ENCODE measurements at places on chromosomes 16 and 17.

DNA sequence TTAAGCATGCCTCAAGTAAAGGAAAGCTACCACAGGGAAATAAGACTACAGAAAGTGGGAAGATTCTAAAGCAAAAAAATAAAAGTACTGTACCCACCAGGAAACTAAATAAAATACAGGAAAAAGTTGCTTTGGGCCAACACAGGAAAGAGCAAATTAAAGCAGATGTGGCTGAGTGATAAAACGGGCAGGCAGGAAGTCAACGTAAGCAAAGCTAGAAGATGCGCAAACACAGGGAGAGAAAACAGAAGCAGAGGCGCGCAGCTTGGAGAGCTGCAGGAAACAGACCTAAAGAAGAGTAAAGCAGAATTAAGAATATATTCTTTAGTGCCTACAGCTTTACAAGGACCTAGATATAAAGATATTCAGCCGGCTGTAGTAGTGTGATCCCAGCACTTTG lies 21.7 kb downstream of the USP36 start:
- no peak for DNase-seq

DNA sequence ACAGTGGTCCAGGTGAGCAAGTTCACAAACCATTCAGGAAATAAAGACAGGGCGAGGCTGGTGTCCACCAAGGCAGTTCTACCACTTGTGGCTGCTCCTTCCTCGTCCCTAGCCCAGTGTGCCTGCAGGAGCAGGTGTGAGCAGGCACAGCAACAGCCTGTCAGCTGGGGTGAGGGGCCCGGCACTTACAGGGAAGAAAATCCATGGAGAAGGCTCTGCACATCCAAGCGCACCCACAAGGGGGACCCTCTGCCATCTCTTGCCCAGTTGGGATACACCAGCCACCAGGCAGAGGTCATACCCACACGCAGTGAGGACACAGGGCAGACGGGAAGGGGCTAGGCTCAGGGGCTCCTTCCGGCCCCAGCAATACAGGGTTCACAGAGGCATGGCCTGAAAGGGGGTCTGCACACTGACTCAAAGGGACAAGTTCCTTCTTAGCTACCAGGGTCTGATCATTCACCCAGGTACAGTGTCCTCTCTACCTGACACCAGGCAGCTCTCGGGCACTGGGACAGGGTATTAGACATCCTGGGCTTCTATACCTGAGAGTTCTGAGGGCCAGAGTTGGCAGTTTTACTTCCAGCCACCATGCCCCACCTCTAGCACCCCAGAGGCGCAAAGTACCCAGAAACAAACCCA lies 27.0 kb downstream of the CDIP1 start:
- peak; percentile 23 for DNase-seq

DNA sequence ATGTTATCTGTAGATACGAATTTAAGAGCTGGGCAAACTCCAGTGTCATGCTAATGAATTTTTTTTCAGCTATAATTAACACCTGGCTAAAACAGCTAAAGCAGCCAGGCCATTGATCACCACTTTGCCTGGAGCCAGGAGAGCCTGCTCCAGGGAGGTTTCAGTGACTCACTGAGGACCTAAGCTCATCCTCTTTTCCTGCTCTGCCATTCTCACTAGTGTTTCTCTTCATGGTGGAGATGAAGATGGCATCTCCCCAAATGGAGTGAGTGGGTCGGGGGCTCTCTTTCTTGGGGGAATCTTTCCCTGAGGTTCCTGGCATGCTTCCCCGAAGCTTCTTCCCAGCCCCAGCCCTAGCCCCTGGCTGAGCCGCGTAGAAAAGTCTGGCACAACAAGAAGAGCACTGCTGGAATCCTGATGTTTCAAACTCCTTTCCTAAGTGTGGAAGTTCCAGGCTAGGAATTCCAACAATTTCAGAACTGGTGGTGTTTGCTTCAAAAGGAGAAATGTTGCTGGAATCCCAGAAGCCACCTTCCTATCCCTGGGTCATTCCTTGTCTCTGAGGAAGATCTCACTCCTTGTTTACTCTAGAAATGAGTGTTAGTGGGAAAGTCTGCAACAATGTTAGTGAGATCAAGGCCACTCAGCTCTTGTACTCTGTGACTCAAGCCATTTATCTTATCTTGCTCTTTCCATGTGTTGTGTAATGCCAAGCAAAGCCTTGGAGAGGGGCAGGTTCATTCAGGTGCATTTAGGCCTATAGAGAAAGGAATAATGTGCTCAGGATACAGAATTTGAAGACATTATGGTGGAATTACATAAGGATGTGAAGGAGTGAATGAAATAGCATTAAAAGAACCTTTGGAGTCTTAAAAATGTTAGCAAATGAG lies 26.0 kb upstream of the B4GALNT2 start:
- DNase-seq, result no peak

GRCh38 chr17:8105957-8106398 lies 12.3 kb downstream of the ALOXE3 start:
- DNase-seq, result no peak

- no peak for DNase-seq
Observed at GRCh38 chr17:63601439-63602371, 1.0 kb downstream of the TACO1 start.

GRCh38 chr17:4786106-4786511 lies at the start of gene VMO1:
Gene VMO1, minus strand, starts transcription at chr17:4786364. Its CDS starts 12 bp downstream, at chr17:4786352.
- DNase-seq, result no peak

DNA sequence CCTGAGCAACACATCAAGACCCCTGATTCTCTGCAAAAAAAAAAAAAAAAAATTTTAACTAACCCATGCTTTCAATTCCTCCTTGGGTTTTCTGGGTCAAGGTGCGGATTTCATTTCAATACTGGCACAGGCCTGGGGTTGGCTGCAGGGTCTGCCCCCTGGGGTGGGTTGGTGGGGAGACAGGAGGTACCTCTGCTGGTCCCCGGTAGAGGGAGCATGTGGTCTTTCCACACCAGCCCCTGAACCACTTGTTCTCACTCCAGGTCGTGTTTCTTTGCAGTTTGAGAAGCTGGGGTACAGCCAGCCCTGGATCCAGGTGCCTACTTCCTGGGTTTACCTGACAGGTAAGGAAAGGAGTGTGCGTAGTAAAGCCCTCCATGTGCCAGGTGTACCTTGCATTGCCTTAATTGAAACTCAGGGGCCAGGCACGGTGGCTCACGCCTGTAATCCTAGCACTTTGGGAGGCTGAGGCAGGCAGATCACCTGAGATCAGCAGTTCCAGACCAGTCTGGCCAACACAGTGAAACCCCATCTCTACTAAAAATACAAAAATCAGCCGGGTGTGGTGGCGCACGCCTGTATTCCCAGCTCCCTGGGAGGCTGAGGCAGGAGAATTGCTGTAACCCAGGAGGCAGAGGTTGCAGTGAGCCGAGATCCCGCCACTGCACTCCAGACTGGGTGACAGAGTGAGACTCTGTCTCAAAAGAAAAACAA lies 21.8 kb downstream of the SDR42E2 start:
- no peak for DNase-seq

GRCh38 chr17:80647746-80648145 lies 103.1 kb downstream of the RPTOR start:
- no peak for DNase-seq

DNA sequence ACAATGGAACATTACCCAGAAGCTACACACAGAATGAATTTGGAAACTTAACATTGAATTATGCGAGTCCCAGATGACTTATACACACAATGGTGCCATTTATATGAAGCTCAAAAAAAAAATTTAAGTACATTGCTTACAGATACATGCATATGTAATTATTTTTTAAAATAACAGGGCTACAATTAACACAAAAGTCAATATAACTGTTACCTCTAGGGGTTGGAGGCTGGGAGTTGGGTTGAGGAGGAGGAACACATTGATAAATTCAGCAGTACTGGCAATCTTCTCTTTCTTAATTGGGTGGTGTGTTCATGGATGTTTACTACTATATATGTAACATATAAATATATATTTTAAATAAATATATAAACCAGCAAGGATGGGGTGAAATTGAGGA lies 1.1 kb downstream of the ZNF23 start:
- DNase-seq, result no peak

DNA sequence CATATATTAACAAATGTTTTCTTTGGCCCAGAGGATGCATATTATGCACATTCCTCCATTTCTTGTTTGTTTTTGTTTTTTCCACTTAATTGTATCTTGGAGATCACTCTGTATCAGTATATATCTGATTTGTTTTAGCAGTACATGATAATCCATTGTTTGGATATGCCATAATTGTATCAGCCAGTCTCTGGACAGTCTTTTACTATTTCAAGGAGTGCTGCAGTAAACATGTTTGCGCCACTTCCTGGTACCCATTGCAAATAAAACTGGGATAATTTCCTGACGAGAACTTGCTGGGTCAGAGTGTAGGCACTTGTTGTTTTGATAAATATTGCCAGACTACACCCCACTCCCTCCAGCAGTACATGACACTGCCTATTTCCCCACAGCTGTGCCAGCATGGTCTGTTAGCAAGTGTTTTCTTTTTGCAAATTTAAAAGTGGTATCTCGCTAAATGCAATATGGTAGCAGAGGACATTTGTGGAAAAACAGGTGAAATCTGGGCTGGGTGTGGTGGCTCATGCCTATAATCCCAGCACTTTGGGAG lies 4.9 kb upstream of the TMEM11 start:
- DNase-seq, result no peak

- no peak for DNase-seq
Observed at GRCh38 chr16:74297145-74297665, 591 bp downstream of the PSMD7 start.
